ENCODE measurements at places on chromosomes 11 and 22.
A peak's percentile ranks its signal among the peaks of the same experiment; 100 is the strongest.

- peak; percentile 95 for DNase-seq
Measured at GRCh38 chr11:130652671-130653335, 204.4 kb downstream of the ADAMTS15 start.

DNA sequence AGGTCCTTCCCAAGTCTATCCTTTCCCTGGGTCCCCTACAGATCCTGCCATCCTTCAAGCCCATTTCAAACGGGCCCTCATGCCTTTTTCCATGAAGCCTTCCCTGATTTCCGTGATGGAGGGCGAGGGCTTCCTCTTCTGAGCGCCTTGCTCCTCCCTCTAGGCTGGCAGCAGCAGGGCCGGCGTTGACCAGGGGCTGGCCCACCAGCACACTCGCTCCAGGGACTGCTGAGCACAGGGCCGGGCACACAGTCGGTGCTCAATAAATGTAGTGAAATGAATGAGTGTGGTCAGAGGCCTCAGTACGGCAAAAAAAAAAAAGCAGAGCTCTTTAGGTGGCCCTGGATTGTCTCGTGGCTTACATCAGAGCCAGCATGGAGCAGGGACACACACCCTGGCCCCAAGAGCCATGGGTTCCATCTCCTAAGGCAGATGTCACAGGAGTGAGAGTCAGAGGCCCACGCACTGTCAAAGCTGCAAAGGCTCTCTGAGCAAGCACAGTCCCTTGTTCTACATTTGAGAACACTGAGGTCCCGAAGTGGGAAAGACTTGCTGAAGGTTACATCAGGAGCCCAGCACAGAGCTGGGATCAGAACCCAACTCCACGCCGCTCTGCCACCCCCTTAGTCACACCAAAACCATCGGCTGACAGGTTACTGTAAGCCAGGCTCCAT lies 3.1 kb downstream of the IL2RB start:
- no peak for DNase-seq

GRCh38 chr22:17743661-17744411 lies 30.4 kb downstream of the BID start:
- no peak for DNase-seq

- DNase-seq, result no peak
Measured at GRCh38 chr11:76501526-76502202, 56.8 kb downstream of the EMSY start.

- DNase-seq, result no peak
Measured at GRCh38 chr11:46625406-46625805, 8.1 kb downstream of the ATG13 start.

GRCh38 chr22:20319745-20320658 lies at the start of gene DGCR6L:
DGCR6L (minus strand) TSS chr22:20320060; CDS start chr22:20319988, 72 bp downstream.
- DNase-seq, result peak; percentile 94

GRCh38 chr22:36136475-36136874 lies 24.1 kb downstream of the APOL3 start:
- peak; percentile 78 for DNase-seq

- peak; percentile 77 for DNase-seq
Measured at GRCh38 chr11:96338910-96339705, 3.9 kb downstream of the MAML2 start.

DNA sequence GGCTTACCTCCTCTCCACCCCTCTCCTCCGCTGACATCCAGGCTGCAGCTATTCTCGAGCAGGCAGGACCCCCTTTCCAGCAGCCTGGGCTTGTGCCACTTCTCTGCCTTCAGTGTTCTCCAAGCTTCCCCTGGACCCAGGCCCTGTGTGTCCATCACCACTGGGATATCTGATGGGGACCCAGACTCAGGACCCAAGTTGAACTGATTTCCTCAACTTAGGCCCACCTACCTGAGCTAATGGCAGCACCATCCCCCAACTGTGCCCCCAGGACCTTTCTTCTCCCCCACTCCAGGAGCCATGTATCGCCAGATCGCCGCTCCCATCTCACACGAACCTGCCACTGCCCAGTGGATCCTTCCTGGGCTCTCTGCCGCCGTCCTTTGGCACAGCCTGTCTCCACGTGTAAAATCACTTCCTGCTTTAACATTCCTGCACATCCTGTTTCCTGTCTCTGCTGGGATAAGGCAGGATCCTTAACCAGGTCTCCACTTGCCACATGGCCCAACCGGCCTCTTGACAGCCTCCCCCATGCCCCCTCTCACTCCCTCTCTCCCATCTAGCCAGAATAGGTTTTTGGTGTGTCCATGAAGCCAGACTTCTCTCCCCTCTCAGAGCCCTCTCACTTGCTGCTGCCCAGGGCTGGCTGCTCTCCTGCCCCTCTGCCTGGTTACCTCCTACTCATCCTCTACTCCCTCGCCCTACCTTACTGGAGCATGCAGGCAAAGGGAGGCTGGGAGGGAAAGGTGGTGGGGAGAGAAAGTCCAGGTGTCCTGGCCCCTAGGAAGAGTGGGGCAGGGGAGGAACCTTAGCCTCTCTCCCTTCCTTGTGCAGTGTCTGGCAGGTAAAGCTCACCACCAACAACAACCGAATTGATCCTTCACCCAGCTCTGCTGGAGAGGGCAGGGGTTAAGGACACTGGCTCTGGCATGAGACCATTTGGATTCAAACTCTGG lies 9.4 kb downstream of the SPATA19 start:
- DNase-seq, result no peak

GRCh38 chr22:17601031-17601430 lies 27.5 kb downstream of the ATP6V1E1 start:
- DNase-seq, result no peak

GRCh38 chr22:30828187-30829155 lies 133.8 kb downstream of the OSBP2 start:
- DNase-seq, result no peak

GRCh38 chr11:78788533-78788932 lies 213.9 kb upstream of the NARS2 start:
- no peak for DNase-seq

GRCh38 chr11:102360681-102361080 lies 13.7 kb downstream of the BIRC2 start:
- no peak for DNase-seq

DNA sequence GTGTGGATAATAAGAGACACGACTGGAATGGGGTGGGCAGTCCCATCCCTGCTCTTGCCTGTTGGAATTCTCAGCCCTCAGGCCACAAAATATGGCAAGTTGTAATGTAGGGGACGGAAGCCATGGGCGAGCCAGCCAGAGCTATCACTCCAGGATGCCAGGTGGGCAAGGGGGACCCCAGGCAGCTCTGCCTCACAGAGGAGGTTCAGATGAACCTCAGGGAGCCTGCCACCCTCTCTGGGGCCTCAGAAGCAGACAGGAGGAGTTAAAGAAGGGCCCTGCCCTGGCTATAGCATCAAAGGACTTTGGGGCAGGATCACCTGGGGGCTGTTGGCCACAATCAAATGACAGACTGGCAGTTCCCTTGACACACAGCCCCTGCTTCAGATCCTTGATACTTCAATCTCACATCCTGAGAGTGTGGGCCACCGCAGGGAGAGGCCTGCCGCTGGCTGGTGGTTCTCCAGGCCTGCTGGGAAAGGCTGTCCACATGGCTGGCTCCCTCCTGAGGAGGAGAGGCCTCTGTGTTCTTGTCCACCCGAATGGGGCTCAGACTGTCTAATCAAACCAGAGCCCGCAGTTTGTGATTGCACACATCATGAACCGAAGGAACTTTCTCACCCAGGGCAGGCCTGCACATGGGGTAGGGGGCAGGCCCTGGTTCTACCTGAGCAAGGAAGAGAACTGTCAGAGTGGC lies 31.4 kb downstream of the IGLL1 start:
- DNase-seq, result no peak

DNA sequence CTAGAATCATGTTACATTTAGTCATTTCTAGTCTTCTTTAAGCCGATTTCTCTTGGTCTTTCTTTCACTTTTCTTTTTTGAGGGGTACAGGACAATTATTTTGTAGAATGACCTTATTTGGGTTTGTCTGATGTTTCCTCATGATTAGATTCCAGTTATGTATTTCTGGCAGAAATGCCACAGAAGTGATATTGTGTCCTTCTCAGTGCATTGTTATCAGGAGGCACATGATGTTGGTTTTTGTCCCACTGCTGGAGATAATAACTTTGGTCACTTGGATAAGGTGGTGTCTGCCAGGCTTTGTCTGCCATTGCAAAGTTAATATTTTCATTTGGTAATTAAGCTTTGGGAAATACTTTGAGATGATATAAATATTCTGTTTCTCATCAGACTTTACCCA lies 100.3 kb downstream of the RRM1 start:
- DNase-seq, result no peak

- DNase-seq, result no peak
Measured at GRCh38 chr11:44416776-44417175, 106.8 kb upstream of the ALX4 start.

- DNase-seq, result no peak
Measured at GRCh38 chr11:61042961-61043540, 59.2 kb upstream of the CD5 start.

DNA sequence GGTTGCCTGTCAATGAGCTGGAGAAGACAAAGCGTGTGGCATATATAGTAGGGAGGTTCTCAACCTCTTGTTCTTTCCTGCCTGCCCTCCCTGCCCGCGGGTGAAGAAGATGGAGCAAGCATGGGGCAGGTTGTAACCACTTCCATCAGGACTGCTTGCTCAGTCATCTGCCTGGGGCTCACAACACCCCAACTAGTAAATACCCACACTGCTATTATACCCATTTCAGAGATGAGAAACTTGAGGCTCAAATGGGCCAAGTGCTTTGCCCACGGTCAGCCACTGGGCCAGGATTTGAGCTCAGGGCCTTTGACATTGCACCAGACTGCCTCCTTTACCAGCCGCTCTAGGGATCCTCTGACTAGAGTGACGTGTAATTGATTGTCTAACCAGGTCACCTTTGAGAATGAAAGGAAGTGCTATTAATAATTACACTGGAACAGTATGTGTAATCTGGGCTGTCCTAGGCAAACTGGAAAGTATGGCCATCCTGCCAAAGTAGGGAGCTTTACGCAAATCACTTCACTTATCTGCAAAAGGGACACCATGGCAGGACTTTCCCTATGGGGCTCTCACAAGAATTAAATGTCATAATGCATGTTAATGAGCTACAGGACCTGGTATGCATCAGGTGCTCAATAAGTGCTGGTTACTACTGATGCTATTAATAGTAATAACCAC lies 2.8 kb upstream of the CDC42EP1 start:
- no peak for DNase-seq

GRCh38 chr11:32792948-32793475 lies 1.4 kb downstream of the CCDC73 start:
- peak; percentile 28 for DNase-seq

GRCh38 chr11:73977856-73978519 lies 4.7 kb downstream of the UCP2 start:
- DNase-seq, result no peak

DNA sequence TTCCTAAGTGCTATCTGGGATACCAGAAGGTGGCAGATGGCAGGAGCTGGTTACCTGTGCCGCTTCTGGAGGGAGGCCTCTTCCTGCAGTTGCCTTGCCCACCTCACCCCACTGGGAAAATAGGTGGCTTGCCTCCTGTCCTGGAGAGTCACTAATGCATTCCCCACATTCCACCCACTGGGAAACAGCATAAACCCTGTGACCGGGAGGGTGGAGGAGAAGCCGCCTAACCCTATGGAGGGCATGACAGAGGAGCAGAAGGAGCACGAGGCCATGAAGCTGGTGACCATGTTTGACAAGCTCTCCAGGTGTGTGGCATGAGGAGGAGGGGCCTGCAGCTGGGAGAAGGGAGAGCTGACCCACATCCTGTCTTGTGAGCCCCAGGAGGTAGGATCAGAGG lies 5.6 kb downstream of the RIC8A start:
- DNase-seq, result no peak

- DNase-seq, result peak; percentile 28
Measured at GRCh38 chr22:17264321-17265052, 45.3 kb upstream of the ADA2 start.

DNA sequence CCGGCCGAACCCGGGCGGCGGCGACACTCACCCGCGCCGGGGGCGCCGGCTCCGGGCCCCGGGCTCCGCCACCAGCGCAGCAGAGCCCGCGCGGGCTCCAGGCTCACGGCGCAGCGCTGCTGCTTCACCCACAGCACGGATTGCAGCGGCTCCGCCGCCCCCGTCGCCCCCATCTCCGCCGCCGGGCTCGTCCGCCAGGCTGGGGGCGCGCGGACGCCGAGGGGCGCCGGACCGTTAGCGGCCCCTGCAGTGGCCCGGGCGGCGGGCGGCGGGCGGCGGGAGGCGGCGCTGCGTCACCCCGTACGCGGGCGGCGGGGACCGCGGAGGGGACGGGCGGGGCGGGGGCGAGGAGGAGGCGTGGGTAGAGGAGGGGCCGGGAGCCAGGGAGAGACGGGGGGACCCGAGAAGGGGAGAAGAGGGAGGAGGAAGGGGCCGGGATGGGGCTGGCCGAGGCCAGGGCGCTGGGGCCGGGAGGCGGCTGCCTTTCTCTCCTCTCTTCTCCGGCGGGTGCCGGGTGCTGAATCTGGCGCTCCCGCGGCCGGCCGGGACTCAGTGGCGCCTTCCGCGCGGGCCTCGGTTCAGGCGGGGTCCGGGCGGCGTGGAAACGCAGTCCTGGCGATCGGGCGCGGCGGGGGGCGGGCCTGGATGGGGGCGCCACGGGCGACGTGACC lies at the start of gene CERK:
Gene CERK (minus strand): TSS at position 277 of the 671 bp plus-strand sequence. CDS start 104 bp downstream, at position 173.
- peak; percentile 47 for DNase-seq

- peak; percentile 95 for DNase-seq
Measured at GRCh38 chr22:41966607-41967240, 2.5 kb upstream of the SEPTIN3 start.

DNA sequence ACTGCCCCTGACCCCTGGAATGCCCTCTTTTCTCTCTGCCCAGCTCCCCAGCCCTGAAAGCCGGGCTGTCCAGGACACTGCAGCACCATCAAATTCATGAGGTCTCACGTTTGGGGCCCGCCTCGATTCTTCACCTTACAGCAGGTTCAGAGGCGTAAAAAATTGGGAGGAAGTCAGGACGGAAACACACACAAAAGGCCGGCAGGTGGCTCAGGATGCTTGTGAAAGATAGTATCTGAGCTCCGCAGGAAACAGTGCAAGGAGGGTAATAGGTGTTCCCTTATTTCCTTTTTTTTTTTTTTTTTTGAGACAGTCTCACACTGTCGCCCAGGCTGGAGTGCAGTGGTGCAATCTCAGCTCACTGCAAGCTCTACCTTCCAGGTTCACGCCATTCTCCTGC lies 4.1 kb downstream of the RFPL2 start:
- DNase-seq, result no peak

DNA sequence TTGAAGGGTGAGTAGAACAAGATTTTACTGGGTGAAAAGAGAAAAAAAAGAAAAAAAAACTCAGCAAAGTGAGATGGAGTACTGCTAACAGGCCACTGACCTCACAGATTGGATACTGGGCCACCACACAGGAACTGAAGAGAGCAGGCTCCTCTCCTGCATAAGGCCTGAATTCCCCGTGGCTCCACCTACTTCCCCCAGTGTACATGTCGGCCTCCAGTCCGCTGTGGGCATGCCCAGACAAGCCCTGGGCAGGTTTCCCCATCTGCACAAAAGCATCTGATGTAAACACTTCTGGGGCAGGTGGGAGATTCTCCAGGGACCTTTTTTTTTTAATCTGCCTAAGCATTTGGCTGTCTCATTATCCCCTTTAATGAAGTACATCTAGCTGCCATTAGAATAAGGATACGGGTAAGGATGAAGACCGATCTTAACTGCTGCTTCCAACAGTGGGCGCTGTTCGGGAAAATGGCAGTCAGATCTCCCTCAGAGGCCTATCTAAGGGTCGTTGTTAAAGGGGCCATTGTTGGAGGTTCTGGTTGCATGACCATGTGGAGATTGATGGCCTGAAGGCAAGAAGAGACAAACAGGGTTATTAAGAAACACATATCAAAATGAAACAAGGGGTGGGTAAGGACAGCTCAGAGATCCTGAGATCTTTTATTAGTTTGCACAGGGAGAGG lies 48.5 kb downstream of the MS4A13 start:
- DNase-seq, result peak; percentile 7

GRCh38 chr11:115930291-115930690 lies 426.1 kb upstream of the CADM1 start:
- no peak for DNase-seq

Measured in iris pigment epithelial cell (primary cell).